ENCODE measurements at places on chromosomes 1 and 21.

DNA sequence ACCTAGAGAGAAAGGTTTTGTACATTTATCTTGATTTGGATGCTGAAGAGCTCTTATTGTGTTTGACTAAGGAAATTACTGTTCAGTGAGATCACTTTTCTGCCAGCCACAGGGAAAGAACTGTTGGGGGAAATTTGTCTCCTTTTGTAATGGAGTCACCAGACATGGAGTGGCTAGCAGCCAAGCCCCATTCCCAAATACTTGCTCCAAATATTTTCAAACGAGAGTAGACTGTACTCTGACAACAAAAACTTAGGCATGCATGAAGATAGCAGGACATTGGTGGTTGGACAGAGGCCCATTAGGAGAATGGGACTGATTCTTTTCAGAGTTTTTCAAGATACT, 21.1 kb downstream of the IPO9 start:
- DNase-seq = no peak

- DNase-seq = no peak
Observed at GRCh38 chr1:214665606-214666110, 62.7 kb downstream of the CENPF start.

DNA sequence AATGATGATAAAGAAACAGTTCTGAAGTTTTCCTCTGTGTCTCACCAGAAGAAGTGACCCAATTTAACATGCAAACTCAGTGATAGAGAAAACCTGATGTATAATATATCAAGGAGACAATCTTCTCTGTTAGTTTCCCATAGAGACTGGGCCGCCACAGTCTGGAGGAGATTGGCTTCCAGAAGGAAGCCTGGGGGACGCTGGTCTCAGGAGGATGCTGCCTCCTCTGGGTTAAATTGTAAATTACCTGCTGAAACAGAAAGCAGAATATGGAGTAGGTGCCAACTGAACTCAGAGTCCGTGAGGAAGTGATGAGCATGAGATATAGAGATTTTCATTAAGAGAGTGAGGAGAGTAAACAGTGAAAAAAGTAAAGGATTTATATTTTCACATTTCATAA, 15.8 kb downstream of the OR14I1 start:
- no peak for DNase-seq

DNA sequence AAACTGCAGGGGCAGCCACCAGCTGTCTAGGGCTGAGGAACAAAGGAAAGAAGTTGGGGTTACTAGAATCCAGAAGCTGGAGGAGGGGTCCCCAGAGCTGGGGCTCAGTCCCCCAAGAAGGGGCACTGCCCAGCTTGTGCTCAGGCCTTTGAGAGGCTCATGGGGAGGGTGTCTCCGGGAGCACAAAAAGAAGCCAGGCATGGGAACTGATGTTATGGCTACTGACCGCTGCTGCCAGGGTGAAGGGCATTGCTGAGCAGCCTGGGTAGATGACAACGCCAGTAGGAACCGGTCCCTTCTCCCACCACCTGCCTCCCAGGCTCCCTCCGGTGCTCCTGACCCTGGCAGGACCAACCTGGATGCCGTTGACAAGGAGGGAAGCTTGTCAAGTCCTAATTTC, 762.5 kb upstream of the TPTE start:
- DNase-seq = peak; percentile 88

DNA sequence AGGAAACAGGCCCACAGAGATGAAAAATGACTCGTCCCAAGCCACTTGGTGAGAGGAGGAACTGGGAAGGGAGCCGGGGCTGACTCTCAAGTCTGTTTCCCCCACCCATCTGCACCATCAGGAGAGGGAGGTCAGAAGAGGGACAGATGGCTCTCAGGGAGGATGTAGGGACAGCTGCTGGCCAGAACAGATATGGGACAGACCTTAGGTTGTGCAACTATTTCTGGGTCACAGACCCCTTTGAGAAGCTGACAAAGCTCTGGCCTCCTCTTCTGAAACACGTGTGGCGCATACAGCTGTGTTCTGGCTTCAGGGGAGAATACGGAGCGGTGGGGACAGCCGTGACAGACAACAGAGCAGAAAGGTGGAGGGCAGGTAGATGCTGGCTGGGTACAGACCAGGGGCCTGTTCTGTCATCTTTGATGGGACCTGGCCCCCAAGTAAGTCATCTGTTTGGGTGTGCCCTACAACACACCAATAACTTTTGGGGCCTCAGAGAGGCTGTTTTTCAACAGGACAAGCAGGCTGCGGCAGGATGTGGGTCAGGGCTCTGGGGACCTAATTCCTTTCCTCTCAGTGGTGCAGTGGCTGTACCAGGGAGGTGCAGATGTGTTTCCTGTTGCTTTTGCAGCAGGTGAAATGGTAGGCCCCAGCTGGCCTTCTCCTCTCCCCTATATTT, 7.3 kb downstream of the SH3BGRL3 start:
- DNase-seq = no peak

DNA sequence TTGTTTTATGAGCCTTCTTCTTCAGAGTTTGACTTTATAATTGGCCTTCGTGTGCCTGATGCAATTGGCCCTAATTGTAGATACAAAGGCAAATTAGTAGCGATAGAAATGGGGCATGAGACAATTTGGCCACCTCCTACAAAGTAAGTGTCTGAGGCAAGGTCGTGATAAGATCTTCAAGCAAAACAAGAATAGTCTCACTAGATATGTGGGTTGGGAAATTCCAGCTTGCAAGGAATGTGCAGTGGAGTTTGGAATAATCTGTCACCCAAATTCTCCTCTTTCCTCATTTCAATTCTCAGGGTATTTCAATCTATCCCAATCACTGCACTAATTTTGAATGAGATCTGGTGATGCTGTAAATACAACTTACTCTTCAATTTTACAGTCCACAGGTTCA, 11.4 kb upstream of the TSNAX start:
- DNase-seq = no peak

GRCh38 chr21:19490481-19490880, 1086.9 kb upstream of the TMPRSS15 start:
- DNase-seq = no peak

DNA sequence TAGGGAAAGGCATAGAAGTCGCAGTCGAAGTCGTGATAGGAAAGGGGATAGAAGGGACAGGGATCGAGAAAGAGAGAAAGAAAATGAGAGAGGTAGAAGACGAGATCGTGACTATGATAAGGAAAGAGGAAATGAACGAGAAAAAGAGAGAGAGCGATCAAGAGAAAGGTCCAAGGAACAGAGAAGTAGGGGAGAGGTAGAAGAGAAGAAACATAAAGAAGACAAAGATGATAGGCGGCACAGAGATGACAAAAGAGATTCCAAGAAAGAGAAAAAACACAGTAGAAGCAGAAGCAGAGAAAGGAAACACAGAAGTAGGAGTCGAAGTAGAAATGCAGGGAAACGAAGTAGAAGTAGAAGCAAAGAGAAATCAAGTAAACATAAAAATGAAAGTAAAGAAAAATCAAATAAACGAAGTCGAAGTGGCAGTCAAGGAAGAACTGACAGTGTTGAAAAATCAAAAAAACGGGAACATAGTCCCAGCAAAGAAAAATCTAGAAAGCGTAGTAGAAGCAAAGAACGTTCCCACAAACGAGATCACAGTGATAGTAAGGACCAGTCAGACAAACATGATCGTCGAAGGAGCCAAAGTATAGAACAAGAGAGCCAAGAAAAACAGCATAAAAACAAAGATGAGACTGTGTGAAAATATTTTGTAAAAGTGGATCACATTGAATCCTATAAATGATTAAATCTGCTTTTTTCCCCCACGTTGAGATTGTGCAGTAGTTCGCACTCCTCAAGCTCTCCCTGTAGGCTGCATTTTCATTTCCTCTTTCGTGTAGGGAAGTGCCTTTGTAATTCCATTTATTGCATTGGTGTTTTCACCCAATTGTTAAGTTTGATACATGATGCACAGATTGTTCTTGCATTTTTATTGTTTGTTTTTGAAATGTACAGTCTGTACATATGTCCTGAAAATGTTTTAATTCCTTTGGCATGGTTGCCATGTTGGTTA, 7.5 kb downstream of the PRPF38B start:
- no peak for DNase-seq

DNA sequence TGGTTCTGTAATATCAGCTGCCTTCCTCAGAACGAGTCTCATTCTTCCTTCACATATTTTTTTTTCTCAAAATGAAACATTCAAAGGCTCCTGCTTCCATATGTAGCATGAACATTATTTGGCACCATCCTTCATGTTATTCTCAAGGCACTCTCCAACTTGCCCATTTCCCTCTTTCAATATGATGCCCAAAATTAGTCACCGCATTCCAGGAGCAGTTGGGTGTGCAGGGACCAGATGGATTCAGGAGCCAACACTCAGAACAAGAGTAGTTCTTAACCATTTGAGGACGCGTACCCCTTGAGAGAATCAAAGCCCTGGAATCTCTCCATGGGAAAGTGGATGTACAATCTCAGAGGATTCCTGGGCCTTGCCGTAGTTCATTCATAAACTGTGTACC, 50.3 kb downstream of the KCNK1 start:
- no peak for DNase-seq

GRCh38 chr1:65393928-65394327, 26.5 kb upstream of the LEPR start:
- no peak for DNase-seq

GRCh38 chr1:178599745-178600144, 86.8 kb downstream of the TEX35 start:
- DNase-seq = peak; percentile 36

- DNase-seq = no peak
Observed at GRCh38 chr1:119285482-119285881, 83.1 kb upstream of the HAO2 start.

DNA sequence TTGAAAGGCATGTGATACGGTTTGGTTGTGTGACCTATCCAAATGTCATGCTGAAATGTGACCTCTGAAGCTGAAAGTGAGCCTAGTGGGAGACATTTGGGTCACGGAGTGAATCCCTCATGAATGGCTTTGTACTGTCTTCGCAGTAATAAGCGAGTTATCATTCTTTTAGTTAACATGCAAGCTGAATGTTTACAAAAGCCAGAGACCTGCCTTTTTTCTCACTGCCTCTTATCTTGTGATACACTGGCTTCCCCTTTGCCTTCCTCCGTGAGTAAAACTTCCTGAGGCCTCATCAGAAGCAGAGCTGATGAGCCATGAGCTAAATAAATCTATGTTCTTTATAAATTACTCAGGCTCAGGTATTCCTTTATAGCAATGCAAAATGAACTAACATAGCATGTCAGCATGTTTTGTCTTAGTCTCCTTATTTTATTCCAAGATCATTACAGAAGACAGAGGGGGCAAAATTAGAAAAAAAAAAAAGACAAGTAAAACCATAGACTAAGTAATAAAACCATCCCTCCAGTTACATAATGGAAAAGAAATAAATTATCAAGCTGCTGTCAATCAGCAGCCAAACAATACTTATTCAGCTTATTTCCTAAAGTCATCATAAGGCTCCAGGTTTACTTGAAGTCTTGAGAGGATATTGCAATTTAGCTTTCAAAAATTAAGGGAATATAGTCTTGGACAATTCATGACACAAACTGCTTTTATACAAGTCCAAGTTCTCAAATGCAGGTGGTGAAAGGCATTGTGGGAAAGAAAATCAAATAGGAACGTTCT, 12.1 kb downstream of the RGS18 start:
- no peak for DNase-seq

DNA sequence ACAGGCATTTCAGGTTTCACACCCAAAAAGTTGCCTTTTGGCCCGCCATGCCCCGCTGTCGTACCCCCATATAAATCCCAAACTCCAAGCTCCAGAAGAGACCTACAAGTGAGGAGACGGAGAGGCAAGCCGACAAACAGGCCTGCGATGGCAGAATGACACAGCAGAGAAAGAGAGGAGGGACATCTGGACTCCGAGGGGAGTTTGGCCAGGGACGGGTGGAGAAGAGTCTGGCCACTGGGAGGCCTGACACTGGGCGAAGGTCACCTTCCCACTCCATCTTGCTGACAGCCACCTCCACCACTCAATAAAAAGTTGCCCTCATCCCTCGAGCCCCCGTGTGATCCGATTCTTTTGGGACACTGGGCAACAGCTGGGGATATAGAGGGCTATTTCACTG, 1.9 kb upstream of the CFH start:
- DNase-seq = no peak

DNA sequence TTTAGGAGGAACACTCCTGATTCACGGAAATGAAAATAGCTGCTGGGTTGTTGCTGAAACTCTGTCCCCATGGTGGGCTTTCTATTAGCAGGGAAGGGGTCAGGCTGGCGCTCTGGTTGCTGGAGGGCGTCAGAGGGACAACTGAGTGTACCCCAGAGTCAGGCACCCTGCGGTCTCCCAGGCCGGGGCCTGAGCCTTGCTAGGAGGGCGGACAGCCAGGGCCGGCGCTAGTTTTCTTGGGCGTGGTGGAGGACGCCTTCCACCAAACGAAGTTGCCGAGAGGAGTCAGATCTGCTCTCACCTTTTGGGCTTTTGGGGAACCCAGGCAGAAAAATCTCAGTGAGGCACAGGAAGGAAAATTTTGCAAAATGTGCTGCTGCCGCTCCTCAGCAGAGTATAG, 54.8 kb downstream of the NGF start:
- DNase-seq = no peak
